Right ventricle myocardium inferior (tissue), 1 donor: ENCODE measurements at places on chromosomes 16 and 17. TPM values are rescaled to one million over a fixed set of nuclear protein-coding genes. Genes with fewer than 3 reads are reported as not detected.

- no peak for DNase-seq
Observed at GRCh38 chr16:85172455-85173145, 60.3 kb upstream of the CIBAR2 start.

DNA sequence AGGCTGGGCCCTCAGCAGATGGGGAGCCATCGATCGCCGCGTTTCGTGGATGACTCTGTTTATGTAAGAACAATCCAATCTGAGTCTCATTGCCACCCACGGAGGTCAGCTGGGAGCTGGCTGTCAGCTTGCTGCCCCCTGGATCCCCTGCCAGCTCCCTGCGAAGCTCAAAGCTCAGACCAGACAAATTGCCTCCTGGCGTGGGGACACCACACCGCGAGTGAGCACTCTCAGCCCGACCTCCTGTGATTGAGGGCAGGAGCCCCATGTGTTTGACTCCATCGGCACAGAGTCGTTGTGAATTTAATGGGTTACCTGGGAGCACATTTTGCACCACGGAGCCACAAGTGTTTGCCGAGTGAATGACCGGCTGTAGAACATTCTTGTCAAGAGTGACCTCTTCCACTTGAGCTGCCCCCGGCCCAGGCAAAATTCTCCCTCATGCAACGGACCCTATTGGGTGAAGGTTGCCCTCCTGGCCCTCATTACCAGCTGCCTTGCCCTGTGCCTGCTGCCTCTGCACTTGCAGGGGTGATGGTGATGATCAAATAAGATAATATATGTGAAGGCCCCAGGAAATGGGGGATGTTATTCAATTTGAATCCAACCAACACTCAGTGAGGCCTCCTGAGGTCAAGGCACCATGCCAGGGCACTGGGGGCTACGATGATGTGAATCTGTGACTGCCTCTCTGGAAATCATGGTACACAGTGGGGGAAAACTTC, 7.6 kb upstream of the GFAP start:
- peak; percentile 21 for DNase-seq

DNA sequence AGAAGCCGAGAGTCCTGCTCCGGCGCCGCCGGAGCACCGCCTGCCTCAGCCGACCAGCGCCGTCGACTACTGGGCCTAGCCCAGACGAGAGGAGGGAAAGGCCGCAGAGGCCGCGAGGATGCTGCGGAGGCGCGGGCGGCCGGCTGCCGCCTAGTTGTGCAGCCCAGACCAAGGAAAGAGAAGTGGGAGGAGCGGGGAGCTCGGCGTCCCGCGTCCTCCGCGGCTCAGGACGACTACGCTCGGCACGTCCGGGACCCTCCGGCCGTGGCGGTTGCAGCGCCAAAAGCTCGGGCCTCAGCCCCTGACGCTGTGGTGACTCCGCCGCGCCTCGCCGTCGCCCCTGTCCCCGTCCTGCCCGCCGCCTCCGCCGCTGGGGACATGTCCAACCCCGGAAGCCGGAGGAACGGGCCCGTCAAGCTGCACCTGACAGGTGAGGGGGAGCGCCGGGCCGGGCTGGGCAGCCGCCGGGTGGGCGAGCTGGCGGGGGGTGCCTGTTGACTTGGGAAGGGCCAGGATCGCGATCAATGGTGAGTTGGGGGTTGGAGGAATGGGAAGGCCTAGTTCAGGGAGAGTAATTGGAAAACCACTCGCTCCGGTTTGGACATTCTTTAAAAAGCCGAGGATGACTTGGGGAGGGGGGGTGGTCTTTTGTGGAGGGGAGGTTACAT, 37.7 kb downstream of the RNF135 start:
- DNase-seq = peak; percentile 81

DNA sequence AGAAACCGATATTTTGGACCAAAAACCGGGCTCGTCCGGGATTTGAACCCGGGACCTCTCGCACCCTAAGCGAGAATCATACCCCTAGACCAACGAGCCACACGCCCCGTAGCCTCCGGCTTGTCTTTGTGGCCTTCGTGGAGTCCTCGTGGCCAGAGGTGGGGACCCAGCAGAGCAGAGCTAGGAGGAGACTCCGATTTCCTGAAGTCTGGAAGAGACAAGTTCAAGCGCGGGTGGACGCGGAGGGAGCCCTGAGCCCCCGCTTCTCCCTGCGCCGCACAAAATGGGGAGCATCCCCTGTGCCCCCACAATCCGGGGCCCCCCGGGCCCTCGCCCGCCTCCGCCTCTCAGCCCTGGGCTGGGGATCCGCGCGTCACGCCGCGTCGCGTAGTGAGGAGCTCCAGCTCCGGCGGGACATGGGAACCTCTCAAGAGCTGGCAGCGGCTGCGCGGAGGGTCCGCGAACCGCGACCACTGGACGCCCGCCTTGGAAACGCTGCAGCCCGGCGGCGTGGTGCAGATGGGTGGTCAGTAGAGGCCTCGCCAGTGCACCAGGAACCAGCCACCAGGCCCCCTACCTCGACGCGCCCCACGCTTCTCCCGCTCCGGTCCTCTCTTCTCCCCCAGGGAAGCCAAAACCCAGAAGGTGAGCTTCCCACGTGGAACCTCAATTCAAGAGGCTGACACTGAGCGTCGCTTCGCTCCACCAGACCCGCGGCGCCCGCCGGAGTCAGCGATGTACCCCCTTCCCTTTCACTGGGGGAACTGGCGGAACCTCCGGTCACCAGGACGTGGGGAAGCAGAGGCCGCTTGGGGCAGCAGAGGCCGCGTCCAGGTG, 5.2 kb upstream of the OR1F1 start:
- DNase-seq = peak; percentile 84

DNA sequence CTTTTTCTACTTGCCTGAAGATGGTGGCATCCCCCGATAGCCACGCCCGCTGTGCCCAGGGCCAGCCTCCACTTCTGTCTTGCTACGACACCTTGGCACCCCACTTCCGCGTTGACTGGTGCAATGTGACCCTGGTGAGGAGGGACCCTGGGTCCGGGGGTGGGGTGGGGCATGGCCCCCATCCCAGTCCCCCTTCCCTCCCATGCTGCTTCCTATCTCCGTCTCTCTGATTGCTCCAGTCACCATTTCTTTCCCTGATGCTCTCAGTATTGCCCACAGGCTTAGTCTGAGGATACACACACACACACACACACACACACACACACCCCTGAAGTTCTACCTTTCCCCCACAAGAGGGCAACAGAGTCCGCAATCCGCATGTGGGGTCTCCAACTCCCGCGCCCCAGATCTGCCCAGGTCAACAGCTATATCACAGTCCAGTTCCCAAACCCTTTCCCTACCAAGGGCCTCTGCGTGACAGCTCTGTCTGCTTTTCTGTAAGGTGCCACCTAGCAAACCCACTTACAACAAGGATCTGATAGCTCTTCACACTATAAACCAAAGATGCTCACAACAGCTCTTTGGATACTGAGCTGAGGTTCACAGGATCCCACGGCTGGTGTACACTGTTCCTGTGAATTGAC, 3.4 kb downstream of the SGCA start:
- peak; percentile 72 for DNase-seq

- no peak for DNase-seq
Observed at GRCh38 chr16:28603381-28604185, 6.3 kb downstream of the SULT1A1 start.

DNA sequence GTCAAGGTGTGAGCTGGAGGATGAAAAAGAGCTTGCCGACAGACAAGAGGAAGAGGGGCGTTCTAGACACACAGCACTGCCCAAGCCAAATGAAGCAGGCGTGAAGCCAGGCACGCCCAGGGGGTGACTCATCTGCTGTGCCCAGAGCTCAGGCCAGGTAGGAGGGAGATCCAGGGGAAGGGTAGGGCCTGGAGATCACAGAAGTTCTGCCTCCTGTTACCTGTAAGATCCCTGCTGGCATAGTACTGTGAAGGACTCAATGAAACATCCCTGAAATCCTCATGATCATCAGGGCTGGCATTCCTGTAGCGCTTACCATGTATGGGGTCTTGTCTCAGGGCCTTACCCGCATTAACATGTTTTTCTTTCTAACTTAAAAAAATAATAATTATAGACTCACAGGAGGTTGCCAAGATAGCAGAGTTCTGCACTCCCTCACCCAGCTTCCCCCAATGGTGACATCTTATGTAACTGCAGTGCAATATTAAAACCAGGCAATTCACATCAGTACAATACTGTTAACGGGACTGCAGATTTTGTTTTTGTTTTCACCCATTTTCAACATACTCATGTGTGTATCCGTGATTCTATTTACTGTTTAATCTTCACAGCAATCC, 158.6 kb downstream of the XYLT1 start:
- DNase-seq = no peak

- DNase-seq = peak; percentile 40
Observed at GRCh38 chr17:83196973-83197880, 117.8 kb downstream of the METRNL start.

- no peak for DNase-seq
Observed at GRCh38 chr17:55454906-55455474, 33.4 kb upstream of the MMD start.

DNA sequence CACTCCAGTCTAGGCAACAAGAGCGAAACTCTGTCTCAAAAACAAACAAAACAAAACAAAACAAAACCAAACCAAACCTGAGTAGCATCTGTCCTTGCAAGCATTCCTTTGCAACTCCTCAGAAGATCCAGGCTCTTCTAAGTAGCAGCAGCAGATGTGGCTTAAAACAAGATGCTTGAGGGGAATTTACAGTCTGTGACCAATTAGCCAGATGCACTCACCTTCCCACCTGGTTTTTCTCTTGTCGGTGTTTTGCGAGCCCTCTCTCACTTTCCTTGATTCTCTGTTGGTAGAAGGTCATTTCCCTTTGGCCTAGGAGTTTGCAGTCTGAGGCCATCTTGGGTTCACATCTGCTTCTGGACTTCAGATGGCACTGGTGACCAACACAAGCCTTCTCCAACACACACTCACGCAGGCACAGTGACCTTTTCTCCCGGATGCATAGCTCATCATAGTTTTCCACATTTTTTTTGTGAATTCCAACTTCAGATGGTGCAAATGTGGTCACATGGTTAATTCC, 276.8 kb downstream of the STX8 start:
- no peak for DNase-seq

GRCh38 chr17:9090641-9091096, 69.4 kb downstream of the NTN1 start:
- no peak for DNase-seq

TLCD3B gene
- total RNA-seq = not detected

PTX4 gene
- total RNA-seq = not detected

CCDC154 gene
- 1.7 TPM for total RNA-seq

RABEP1 gene
- total RNA-seq = 54.2 TPM
